ENCODE measurements at places on chromosomes 6 and 20.

DNA sequence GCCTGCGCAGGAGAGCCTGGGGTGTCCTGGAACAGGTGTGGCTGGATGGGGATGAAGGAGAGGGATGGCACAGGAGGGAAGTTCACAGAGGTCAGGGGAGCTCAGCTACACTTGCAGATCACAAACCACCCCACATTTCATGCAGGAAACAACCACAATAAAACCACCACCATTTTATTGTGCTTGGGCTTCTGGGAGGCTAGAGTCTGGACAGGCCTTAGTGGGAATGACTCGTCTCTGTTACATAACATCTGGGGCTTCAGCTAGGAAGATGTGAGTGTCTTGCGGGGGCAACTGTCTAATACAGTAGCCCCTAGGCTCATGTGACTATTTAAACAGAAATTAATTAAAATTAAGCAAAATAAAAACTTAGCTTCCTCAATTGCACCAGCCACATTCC lies 33.4 kb downstream of the SNX5 start:
- DNase-seq = no peak

GRCh38 chr6:85923013-85923430 lies 280.3 kb upstream of the SYNCRIP start:
- DNase-seq = no peak

- no peak for DNase-seq
Measured at GRCh38 chr20:57769756-57770155, 59.9 kb upstream of the PMEPA1 start.

DNA sequence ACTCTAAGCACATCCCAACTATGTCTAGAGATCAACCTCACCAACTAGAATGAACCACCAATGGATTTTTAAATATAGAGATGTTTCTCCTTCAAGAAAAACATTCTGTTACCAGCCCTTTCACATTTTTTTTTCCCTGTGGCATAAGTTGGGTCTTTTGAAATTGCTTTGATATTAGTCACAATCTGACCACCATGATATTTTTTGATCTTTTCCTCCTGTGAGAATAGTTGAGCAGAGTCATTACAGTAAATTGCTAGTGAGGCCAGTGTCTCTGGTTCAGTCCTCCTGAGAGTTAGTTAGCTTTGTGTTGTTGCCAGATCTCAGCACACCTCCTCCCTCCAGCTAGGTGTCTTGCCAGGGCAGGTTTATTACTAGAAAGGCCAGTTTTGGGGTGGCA lies 79.7 kb upstream of the MYLIP start:
- DNase-seq = no peak

GRCh38 chr6:147159536-147160374 lies 44.5 kb upstream of the STXBP5 start:
- DNase-seq = no peak

- no peak for DNase-seq
Measured at GRCh38 chr6:157602521-157603295, 220.3 kb upstream of the SNX9 start.

GRCh38 chr6:42129360-42129676 lies 13.1 kb downstream of the C6orf132 start:
- no peak for DNase-seq

- DNase-seq = no peak
Measured at GRCh38 chr6:9936551-9936950, 478.3 kb downstream of the TFAP2A start.

GRCh38 chr6:48490658-48491057 lies 379.7 kb upstream of the PTCHD4 start:
- no peak for DNase-seq

DNA sequence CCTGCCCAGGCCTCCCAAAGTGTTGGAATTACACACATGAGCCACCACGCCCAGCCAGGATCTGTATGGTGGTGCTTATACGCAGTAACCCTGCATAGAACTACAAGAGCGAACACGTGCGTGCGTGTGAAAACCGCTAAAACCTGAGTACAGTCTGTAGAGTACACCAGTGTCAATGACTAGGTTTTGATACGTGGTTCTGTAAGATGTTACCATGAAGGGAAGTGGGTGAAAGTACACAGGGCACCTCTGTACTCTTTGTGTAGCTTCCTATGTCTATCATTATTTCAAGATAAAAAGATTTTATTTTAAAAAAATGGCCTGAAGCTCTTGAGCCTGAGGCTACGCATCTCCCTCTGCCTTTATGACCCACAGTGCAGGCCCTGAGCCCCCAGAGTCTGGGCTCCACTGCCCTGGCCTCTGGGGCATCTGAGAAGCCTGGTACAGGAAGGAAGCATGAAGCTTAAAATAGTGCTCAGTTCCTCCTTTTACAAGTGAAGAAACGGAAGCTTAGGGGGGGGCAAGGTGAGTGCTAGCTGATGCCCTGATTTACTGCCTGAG lies 21.6 kb downstream of the LY86 start:
- DNase-seq = no peak

DNA sequence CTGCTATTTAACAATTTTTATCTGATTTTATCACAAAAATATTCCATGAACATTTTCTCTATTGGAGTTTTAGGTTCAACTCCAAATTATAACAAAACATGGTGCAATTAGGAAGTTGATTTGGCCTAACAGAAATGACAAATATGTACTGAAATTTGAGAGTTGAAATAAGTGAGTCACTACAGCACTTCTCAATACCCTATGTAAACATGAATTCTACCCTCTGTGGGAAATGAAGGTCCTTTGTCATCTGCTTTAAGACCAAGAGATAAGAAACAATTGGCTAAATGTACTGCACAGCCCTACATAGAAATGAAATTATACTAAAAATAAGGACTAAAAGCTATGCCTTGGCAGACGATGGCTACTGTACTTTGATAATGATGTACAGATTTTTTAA lies 86.2 kb upstream of the BEND6 start:
- DNase-seq = no peak

- no peak for DNase-seq
Measured at GRCh38 chr6:134295953-134296553, 21.9 kb downstream of the SGK1 start.

GRCh38 chr6:10487668-10488327 lies 33.4 kb upstream of the GCNT2 start:
- DNase-seq = no peak

Measured in breast epithelium (tissue), 4 donors.